ENCODE measurements at places on chromosomes 4 and X.
A peak's percentile ranks its signal among the peaks of the same experiment; 100 is the strongest.

- peak; percentile 36 for DNase-seq
These were observed 2.4 kb upstream of the SH3KBP1 start for GRCh38 chrX:19889582-19890342.

- DNase-seq, result no peak
These were observed 691 bp upstream of the EREG start for GRCh38 chr4:74364256-74364651.

DNA sequence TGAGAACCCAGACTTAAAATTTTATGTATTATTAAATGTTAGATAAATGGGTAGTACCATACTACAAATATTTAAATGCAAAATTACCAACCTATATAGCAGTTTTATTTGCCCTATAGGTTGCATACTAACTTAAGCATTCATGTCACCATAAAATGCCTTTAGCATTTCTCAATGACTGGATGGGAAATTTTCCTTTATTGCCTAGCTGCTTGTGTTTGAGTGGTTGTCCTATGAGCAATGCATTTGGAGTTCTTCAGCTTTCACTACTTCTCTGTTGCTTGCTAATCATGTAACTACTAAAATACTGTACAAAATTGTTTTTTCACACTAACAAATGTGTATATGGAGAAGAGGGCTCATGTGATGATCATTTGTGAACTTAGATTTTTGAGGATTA is 44.2 kb upstream of the CEP135 start:
- DNase-seq, result no peak

DNA sequence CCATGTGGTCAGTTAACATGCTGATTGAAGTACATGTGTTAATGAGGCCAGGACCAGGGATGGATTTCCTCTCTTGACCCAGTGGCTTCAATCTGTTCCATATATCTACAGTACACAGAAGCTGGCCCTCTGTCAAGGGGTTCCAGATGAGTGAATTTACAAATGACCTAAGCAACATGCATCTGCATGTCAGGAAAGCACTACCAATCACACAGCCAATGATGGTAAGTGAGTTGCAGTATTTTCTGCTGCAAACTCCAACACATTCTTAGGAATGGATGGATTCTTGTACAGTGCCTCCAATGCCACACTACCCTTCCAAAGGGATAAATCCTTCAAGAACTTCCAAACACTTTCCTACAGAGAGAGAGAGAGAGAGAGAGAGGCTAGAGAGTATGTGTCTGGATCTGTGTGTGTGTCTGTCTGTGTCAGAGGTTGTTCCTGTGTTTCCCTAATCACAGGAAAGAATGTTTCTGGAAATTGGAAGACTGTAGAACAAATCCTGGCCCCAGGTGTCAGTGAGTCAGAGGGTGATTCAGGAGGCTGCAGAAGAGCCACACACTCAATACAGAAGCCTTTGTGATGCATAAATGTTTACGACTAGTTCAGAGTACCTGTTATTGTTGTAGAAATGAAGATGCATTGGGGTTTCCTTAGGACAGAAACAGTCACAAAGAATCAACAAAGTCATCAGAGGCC is 107.5 kb downstream of the GUCY2F start:
- DNase-seq, result no peak

DNA sequence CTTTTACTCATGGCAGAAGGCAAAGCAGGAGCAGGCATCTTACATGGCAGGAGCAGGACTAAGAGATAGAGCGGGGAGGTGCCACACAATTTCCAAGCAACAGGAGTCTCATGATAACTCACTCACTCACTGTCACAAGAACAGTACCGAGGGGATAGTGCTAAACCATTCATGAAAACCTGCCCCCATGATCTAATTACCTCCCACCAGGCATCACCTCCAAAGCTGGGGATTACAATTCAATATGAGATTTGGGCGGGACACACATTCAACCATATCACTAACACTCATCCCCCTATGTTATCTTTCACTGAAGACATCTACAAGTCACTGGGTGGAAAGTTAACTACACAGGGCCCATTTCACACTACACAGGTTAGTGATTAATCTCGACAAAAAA is 25.4 kb upstream of the GLRB start:
- no peak for DNase-seq

GRCh38 chrX:39627257-39627656 is 470.5 kb downstream of the BCOR start:
- no peak for DNase-seq

GRCh38 chr4:1626151-1626550 is 58.0 kb downstream of the FAM53A start:
- no peak for DNase-seq

- peak; percentile 23 for DNase-seq
These were observed 668.0 kb upstream of the LCORL start for GRCh38 chr4:18689308-18690115.

- DNase-seq, result peak; percentile 1
These were observed 165.5 kb downstream of the KLF8 start for GRCh38 chrX:56397636-56398035.

DNA sequence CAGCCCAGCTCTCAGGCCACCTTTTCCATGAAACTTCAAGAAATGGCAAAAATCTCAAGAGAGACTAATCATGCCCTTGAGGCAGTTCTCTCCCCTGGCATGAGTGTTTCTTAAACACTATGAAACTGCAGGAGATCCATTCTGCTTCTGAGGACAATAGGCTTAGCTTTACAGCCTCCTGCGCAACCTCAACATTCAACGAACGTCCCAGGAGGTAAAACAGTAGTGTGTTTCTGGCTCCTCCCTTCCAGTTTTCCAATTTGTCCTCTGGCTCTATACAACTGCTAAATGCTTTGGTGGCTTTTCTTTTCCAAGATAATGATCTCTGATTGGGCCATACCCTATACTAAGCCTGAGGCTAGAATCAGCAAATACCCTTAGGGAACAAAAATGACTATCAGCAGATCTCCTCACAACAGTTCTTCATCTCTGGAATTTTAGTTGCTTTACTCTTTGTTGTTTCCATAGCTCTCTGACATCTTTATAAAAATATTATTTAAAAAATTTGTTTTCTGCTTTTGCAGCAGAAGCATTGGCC is 87.0 kb upstream of the FAT1 start:
- no peak for DNase-seq

- DNase-seq, result no peak
These were observed 1256.5 kb downstream of the STIM2 start for GRCh38 chr4:28117084-28117682.

- DNase-seq, result no peak
These were observed 137.0 kb downstream of the CPZ start for GRCh38 chr4:8729408-8730149.

GRCh38 chrX:21658746-21659145 is 616 bp upstream of the KLHL34 start:
- no peak for DNase-seq

GRCh38 chr4:155408796-155409195 is 32.0 kb upstream of the MAP9 start:
- DNase-seq, result no peak

DNA sequence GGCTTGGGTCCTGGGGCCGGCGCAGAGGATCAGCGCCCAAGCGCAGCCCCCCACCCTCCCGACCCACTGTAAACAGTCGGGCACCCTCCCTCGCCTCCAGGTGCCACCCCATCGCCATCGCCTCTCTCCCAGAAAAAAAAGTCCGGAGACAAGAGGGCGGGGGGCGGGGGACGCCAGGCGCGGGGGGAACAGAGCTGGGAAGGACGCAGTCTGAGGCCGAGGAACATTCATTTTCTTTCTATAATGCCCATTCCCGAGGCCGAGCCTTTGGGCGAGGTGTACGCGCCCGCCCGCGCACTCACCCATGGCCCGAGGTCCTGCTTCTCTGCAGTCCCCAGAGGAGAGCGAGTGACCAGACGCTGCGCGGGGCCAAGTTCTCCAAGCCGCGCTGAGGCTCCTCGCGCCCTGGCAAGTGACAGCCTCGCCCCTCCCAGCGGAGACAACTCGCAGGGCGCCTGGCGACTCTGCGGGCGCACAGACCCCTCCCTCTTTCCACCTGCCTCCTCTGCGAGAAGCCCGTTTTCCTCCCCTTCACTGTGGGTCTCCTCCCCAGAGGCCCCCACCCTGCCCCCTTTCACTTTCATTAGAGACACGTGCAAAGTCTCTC is 63.5 kb upstream of the WDR17 start:
- DNase-seq, result no peak

DNA sequence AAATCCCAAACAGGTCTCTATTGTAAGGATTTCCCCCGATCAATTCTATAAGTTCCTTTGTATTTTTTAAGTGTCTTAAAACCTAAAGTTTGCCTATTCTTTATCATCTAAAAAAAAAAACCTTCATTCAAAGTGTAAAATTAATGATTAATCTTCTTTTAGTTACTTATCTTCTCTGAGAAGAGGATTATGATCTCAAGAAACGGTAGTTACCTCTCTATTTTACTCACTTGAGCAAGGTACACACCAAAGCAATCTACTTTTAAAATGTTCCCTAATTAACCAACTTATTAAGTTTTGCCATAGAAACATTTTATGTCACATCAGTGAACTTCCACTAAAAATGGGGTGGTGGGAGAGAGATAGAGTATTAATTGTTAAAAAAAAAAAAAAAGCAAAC is 15.2 kb upstream of the GALNT7 start:
- no peak for DNase-seq
